ENCODE measurements at places on chromosomes 4 and X.

GRCh38 chr4:45215976-45216542 lies 489.7 kb upstream of the GNPDA2 start:
- no peak for DNase-seq

- DNase-seq = no peak
These were observed 191.5 kb upstream of the NR3C2 start for GRCh38 chr4:148633720-148634119.

DNA sequence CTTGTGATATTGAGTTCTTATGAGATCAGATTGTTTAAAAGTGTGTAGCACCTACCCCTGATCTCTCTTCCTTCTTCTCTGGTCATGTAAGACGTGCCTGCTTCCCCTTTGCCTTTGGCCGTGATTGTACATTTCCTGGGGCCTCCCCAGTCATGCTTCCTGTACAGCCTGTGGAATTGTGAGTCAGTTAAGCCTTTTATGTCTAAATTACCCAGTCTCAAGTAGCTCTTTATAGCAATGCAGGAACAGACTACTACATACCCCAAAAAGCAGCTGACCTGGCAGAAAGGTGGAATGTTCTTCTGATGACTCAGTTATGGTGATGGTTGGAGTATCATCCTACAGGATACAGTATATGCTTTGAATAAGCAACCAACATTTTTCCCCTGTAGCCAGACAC lies 11.4 kb upstream of the MCUB start:
- peak; percentile 97 for DNase-seq

DNA sequence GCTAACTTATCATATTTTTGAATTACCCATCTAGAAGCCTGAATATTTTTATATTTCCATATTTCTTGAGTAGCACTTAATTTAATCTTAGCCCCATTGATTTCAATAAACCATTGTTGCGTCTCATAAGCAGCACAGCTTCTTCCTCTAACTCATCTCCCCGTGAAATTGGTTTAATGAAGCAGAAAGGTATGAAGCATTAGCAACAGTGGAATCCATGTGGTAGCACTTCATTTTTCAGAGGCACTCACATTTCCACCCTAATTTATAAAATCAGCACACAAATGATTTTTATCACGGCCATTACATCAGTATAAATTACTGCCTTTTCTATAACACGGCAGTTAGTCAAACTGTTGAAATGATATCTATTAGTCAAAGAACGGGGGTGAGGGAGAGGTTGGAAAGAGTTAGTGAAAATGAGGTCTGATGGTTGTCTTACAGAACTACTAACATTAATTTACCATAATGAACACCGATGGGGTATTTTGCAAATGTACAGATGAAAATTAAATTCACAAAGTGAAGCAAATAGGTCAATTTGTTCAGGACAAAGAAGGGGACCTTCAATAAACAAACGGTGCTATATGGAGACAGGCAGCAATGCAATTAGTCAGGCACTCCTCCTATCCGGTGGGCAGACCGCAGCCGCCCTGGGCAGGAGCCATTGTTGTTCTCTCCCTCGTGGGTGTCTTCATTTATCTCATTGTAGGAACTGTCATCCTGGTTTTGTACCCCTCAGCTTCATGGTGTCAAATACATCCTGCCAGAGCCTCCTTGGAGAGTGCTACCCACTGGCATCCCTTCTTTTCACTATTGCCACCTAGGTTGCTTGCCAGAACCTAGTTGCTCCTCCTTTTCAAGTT lies 205.7 kb downstream of the SOX3 start:
- no peak for DNase-seq

DNA sequence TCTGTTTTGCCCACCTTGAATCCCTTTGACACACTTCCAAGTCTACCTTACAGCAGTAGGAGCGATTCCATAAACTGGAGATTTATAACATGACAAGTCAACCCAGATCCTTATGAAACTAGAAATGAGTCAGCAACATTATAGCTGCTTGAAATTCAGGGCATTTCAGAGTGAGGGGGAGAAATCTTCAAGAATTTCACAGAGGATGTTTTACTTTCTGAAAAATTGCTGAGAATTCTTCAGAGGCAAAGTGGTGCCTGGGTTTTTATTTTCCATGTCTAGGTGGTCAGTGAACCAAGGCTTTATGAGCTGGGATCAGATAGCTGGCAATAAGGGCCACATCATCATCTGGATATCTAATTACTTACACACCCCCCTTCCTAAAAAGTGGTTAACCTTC lies 119.8 kb downstream of the PPARGC1A start:
- DNase-seq = no peak

DNA sequence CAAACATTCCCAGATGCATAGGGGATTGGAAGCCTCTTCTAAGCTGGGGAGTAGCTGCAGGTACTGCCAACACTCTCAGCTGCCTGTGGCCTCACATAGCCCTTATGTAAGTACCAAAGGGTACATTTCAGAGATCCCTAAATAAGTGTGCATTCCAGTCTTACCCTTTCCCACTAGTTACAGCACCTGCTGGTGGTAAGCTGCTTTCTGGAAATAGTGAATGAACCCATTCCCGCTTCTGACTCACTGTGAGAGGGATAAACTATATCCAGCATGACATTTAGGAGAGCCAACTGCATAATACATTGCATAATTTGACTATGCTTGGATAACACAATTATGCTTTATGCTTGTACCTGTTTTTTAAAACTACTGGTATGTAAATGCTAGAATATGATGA lies 149.0 kb downstream of the FAM13A start:
- no peak for DNase-seq

DNA sequence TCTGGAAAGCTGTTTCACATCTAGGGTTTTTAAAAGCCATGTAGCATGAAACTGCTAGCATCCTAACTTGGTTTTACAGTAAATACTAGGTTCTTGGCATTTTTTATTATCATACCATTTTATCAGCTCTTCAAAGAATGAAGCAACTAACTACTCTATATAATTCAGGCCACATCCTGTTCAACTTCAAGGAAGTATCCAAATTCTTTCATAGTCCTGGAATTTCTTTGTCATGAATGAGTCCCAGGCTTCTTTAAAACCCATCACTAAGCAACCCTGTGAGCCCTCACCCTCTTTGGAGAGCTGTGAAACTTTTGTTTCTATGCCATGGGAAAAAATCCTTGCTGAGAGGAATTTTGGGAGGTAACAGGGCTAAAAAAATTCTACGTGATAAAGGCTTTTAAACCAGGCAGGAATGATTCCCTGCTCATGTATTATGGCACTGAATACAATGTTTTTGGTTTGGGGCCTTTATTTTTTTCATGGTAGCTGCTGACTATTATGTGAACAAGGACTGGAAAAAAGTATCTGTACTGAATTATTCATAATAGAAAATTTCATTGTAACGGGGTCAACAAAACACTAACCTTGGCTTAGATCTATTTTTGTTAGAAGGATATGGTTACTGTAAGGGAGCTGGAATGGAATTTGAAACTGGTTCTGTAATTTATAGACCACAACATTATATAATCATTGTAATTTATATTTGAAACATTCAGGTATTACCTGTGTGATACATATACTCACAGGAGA lies 164.9 kb downstream of the DCTD start:
- DNase-seq = peak; percentile 82
